ENCODE measurements at places on chromosomes 13 and 19.

- DNase-seq, result no peak
These were observed 880 bp upstream of the TMEM160 start for GRCh38 chr19:47049307-47049700.

DNA sequence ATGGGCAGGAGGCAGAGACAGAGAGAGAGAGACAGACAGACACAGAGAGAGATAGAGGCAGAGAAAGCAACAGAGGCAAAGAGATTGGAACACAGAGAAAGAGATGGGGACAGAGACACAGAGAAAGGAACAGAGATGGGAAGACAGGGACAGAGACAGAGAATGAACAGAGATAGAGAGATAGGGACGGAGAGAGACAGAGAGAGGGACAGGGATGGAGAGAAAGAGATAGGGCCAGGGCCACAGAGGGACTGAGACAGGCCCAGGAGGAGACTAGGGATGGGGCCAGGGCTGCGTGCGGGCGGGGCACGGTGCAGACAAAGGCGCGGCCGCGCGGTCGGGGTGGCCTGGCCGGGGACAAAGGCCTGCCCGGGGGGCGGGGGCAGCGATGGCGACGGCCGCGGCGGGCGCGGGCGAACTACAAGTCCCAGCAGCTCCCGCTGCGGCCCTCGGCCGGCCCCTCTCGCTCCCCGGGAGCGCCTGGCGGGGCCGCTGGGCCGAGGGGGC is at the start of gene ZNF358:
Gene ZNF358 (plus strand): TSS at position 459 of the 507 bp plus-strand sequence. CDS start 3,140 bp downstream, outside the sequence.
- peak; percentile 86 for DNase-seq

DNA sequence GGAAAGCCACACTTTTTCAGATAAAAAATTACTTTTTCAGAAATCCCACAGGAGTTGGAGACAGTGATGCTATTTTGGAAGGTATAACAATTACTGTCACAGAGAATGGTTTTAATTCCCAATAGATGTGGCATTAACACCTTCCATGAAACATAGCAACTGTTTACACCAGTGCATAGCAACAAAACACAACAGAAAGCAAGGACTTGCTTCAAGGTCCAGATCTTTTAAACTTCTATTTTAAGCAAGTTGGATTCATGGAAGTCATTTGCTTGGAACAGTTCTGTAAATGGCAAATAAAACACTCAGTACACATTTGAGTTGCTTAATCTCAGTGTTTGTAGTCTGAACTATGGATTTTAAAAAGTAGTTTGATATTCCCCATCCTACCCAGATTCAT is 385.9 kb upstream of the SPRY2 start:
- DNase-seq, result no peak

- peak; percentile 87 for DNase-seq
These were observed 8.2 kb upstream of the MEIS3 start for GRCh38 chr19:47427241-47428176.

DNA sequence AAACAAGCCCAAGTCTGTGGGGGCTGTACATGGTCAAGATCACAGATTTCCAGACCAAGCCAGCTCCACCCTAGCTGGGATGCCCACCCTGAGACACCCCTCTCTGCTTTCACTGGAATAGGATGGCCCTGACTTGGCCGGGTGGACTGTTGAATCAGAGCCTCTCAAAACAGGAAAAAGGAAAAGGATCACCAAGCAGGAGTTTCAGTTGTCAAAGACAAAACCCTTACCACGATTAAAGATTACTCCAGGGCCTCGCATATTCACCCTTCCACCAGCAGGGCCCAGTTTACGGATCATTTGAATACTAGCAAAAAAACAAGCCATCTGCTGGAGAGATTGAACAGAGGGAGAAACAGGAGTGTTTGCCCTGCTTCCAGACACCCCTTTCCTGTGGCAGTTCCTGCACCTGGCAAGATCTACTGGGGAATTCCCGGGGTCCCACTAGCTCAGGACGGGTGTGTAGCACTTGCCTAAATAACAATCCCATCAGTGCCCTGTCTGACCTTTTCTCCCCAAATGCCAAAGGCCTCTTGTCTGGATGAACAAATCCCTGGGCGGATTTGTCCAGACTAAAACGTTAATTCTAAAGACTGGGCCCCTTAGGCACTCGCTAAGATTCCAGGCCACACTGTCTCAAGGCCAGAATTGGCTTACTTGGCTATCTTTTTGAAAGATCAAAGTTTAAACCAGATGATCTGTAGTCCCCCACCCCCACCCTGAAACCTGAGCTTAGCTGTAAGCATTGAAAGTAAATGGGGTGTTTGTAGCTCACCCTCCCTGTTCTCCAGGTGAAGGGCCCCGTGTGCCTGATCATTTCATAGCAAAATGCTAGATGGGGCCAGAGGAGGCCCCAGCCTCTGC is 38.4 kb downstream of the ACTN4 start:
- DNase-seq, result no peak

GRCh38 chr19:34734537-34735103 is 577 bp downstream of the ZNF181 start:
- DNase-seq, result no peak

DNA sequence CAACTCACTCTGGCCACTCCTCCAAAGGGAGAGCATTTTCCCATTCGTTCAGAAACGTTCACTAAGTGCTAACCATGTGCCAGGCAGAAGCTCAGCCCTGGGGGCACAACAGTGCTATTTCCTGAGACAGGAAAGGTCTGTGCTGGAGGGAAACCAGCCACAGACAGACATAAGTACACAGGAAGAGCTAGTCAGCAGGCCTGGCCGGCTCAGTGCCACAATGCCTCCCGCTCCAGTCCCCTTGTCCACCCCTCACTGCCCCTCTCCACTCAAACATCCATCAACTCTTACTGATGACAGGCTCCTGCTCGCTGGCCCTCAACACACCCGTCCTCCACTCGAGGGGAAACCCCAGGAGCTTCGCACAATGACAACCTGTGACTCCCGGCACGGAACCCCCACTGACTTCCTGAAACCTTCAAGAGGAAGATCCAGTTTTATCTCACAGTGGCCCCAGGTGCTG is 11.3 kb upstream of the PLA2G4C start:
- DNase-seq, result no peak

DNA sequence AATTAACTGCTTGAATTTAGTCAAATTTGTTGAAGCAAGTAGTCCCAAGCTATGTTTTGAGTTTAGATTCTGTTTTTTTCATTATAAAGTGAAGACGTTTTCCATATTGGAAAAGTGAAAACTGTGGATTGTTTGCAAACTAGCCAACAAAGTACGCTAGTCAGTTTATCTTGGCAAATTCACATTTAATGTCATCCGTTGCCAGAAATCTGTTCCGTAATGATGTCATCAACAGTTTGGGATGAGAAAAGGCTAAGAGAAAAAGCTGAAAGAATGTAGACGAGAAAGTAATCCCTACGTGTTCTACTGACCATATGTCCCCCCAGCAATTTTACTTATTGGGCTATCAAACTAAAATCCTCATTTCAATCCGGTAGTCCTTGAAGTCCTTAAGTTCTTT is 419.6 kb downstream of the GPC6 start:
- no peak for DNase-seq

DNA sequence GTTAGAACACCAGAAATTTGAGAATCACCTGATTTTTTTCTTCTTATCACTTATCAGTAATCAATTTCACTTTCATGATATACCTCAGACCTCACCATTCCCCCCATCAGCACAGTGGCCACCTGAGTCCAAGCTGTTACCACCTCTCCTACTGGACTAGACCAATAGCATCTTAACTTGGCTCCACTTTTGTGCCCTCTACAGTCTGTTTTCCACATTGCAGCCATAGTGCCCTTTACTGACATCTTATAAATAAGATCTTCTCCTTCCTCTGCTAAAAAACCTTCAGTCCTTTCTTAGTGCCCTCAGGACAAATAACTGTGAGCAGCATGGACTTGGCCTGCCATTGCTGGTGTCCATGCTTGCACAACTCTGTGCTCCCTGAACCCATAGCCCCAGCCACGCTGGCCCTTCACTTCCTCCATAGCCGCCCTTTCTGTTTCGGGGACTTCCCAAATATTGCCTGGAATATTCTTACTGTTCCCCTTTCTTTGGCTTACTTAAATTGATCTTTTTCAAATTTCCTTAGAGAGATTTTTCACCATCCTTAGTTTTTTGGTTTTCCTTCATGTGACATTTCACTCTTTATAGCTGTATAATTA is 380.8 kb downstream of the LMO7 start:
- peak; percentile 7 for DNase-seq

DNA sequence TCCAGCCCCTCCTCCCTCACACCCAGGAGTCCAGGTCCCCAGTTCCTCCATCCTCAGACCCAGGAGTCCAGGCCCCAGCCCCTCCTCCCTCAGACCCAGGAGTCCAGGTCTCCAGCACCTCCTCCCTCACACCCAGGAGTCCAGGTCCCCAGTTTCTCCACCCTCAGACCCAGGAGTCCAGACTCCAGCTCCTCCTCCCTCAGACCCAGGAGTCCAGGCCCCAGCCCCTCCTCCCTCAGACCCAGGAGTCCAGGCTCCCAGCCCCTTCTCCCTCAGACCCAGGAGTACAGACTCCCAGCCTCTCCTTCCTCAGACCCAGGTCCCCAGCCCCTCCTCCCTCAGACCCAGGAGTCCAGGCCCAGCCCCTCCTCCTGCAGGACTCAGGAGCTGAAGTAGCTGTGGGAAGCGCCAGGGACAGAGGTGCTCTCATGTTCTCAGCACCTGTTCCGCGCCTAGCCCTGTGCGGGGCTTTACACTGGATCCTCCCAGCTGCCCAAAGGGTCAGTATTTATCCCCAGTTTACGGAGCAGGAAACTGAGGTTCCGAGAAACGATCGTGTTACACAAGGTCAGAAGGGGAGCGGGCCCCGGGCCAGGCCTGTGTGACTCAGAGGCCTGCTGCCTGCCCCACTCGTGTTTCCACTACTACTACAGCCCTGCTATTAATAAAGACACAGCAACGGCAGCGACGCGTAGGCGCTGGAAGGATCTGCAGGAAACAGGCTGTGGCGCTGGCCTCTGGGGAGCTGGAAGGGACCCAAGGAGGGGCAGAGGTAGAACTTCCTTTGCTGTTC is 1.7 kb upstream of the SBK3 start:
- no peak for DNase-seq

- no peak for DNase-seq
These were observed 391.3 kb downstream of the TDRD3 start for GRCh38 chr13:60788156-60788829.

- DNase-seq, result no peak
These were observed 479.1 kb downstream of the SUCLA2 start for GRCh38 chr13:47521890-47522487.

- no peak for DNase-seq
These were observed 218.6 kb downstream of the FOXO1 start for GRCh38 chr13:40447857-40448256.

DNA sequence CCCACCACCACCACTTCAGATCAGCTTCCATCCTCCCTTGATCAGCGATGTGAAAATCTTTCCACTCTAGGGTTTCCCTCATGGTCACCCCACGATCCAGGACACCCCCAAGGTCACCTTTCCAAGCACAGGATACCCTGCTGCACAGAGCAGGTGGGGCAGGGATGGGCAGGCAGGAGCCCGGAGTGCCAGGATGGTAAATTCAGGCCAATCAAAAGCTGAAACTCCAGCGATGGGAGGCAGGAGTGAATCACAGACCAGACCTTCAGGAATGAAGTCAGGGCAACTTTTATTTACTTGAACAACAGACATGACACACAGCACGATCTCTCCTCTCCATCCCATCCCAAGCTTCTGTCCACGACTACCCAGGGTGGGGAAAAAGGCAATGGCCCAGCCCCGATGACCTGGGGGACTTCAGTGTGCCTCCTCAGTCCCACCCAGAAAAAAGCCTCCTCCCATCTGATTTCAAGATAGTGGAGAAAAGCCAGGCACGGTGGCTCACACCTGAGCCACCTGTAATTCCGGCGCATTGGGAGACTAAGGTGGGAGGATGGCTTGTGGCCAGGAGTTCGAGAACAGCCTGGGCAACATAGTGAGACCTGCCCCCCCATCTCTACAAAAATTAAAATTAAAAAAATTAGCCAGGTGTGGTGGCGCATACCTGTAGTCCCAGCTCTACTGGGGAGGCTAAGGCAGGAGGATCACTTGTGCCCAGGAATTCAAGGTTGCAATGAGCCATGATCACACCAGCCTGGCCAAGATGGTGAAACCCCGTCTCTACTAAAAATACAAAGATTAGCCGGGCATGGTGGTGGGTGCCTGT is 39.2 kb downstream of the ZSWIM4 start:
- no peak for DNase-seq

GRCh38 chr13:50365408-50366391 is 350.5 kb downstream of the KCNRG start:
- no peak for DNase-seq

- no peak for DNase-seq
These were observed 73.4 kb upstream of the TRPC4 start for GRCh38 chr13:37942929-37943328.

DNA sequence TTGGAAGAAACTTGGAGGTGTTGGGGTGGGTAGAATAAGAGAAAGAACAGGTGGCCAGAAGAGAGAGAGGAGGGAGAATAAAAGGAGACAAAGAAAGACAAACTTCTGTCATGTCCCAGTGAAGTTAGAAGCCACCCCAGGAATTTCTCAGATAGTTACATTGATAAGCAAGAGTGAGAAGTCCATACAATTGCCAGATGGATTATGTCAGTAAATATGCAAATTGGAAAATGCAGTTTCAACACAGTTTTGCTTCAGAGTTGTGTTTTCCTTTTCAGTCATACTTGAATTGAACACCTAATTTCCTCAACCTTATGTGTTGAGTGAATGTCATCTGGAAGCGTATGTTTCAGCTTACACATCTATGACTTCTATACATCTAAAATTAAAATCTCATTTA is 139.2 kb downstream of the RXFP2 start:
- DNase-seq, result no peak

- DNase-seq, result no peak
These were observed 15.8 kb downstream of the NFIX start for GRCh38 chr19:13010992-13011652.

GRCh38 chr19:16319481-16319880 is 5.1 kb upstream of the KLF2 start:
- no peak for DNase-seq

- DNase-seq, result no peak
These were observed 11.0 kb upstream of the JUND start for GRCh38 chr19:18292462-18292809.

- DNase-seq, result no peak
These were observed 748.2 kb upstream of the SLITRK1 start for GRCh38 chr13:84630476-84630875.

- no peak for DNase-seq
These were observed 597.3 kb downstream of the DCT start for GRCh38 chr13:93882086-93882651.

DNA sequence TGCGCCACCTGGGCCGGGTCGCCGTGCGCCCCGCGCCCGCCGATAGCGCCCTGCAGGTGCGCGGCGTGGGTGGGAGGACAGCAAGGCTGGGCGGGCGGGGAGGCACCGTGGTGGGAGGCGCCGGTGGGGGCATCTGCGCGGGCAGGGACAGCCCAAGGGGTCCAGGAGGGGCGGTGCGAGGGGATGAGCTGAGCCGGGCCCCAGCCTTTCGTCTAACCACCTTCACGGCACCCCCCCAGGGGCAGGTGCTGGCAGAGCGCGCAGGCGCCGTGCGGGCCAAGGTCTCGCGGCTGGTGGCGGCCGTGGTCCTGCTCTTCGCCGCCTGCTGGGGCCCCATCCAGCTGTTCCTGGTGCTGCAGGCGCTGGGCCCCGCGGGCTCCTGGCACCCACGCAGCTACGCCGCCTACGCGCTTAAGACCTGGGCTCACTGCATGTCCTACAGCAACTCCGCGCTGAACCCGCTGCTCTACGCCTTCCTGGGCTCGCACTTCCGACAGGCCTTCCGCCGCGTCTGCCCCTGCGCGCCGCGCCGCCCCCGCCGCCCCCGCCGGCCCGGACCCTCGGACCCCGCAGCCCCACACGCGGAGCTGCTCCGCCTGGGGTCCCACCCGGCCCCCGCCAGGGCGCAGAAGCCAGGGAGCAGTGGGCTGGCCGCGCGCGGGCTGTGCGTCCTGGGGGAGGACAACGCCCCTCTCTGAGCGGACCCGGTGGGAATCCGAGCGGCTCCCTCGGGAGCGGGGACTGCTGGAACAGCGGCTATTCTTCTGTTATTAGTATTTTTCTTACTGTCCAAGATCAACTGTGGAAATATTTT is 3.1 kb downstream of the KISS1R start:
- peak; percentile 57 for DNase-seq

All from nephron progenitor cell (in vitro differentiated cells).